ENCODE measurements at places on chromosomes 16 and 17. TPM values are rescaled to one million over a fixed set of nuclear protein-coding genes. Genes with fewer than 3 reads are reported as not detected.

DNA sequence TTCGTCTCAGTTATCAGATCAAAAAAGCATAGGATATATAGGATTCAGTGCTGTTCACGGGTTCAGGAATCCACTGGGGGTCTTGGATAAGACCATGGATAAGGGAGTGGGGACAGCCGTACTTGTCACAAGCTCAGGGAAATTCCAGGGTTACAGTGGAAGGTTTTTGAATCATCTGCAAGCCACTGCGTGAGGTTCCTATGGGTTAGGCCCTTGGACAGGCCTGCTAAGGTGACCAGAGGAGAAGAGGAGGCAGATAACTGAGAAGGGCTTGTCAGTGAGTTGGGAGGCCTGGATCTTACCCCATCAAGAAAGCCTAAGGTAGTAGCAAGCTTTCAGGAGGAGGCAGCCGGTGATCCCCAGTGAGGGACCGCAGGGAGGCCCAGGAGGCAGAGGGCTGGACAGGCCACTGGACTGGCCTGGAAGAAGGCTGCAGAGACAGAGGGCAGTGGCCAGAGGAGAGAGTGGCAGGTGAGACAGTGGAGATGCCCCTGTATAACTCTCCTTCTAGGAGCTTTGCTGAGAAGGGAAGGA is 27.3 kb downstream of the NGFR start:
- DNase-seq: no peak

The RAMP2 gene
- total RNA-seq: 32.3 TPM

The JPH3 gene
- not detected for total RNA-seq

DNA sequence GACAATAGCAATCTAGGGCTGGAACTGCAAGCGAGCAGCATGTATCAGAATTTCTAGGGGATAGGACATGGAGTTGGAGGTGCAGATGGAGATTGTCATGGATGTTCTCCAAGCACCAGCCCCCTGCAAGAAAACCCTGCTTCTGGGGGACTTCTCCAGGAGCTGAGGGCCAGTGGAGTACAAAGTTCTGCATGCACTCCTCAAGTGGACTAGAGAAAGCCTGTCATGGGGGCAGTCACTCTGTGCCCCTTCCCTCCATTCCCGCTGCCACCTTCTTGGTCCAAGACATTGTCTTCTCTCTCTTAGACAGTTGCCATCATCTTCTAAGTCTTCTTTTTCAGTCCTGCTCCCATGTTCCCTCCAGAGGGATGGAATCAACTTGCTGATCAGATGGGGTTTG is 87.9 kb downstream of the AIPL1 start:
- no peak for DNase-seq

The RSAD1 gene
- total RNA-seq: 35.3 TPM

DNA sequence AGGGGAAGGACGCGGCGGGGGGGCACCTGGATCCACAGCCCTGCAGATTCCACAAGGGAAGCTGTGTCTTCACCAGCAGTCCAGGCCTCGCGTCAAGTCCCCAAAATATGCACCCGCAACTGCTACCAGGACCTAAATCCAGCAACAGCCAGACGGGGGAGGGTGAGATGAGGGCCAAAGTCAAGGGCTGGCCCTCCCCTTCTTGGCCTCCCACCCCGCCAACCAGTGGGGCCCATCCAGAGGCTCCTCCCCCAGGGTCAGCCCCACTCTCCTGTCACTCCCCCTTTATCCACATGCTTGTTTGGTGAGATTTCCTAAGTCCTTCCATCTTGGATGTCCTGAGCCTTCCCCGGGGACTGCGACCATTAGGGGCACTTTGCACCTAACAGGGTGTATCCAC is 138.7 kb downstream of the ENGASE start:
- no peak for DNase-seq

GRCh38 chr16:49464877-49465504 is 91.4 kb downstream of the C16orf78 start:
- no peak for DNase-seq

DNA sequence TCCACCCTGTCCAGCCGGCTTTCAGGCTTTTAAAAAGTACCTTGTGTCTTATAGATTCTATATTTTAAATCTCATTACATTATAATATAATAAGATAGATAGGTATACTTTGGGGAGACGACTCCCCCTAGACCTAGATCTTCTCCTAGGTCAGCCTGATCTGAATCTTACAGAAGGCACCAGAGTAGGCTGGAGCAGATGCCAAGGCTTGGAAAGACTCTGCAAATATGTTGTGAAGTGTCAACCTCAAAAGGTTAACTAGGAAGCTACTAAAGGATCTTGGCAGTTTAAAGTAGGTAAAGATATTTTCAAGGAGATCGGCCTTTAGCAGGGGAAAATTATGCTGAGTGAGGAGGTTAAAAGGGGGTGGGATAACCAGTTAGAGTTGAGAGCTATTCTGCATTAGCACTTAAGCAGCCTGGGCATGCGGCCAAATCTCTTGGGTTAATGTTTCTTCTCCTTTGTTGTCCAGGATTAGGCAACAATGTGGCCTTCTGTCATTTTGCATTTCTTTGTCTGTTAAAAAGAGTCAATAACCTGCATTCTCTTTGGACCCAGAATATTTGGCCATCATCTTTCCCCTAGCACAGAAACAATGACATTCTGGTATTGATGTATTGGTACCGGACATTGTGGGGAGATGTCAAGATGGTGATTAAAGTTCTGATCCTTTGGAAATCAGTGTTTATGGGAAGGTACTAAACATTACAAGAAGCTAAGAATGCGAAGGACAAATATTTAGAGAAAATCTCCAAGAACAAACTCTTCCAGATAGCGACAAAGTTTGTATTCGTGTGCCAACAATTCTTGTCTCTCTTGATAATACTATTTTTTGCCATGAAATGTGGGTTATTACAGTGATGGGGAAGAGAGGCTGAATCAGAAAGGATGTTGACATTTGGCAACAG is 51.2 kb upstream of the DHX40 start:
- no peak for DNase-seq

- DNase-seq: no peak
These were observed 3.3 kb downstream of the POLR3E start for GRCh38 chr16:22300427-22301071.

The SOCS3 gene
- total RNA-seq: 313 TPM

DNA sequence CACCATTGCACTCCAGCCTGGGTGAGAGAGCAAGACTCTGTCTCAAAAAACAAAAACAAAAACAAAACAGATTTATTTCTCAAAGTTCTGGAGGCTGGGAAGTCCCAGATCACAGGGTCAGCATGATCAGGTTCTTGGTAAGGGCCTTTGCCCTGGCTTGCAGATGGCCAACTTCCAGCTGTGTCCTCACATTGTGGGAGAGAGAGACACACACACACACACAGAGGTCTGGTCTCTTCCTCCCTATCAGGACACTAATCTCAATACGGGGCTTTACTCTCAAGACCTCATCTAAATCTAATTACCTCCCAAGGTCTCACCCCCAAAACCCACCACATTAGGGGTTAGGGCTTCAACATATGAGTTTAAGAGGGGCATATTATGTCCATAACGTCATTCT is 26.4 kb upstream of the TAOK1 start:
- no peak for DNase-seq

- DNase-seq: no peak
These were observed 166.2 kb downstream of the SEC14L1 start for GRCh38 chr17:77306790-77307478.

GRCh38 chr16:49455991-49456745 is 82.6 kb downstream of the C16orf78 start:
- DNase-seq: no peak

GRCh38 chr16:21703589-21704174 is 39.9 kb downstream of the OTOA start:
- no peak for DNase-seq

The CASKIN1 gene
- not detected for total RNA-seq

- DNase-seq: no peak
These were observed 21.0 kb upstream of the ENDOV start for GRCh38 chr17:80393961-80394360.

DNA sequence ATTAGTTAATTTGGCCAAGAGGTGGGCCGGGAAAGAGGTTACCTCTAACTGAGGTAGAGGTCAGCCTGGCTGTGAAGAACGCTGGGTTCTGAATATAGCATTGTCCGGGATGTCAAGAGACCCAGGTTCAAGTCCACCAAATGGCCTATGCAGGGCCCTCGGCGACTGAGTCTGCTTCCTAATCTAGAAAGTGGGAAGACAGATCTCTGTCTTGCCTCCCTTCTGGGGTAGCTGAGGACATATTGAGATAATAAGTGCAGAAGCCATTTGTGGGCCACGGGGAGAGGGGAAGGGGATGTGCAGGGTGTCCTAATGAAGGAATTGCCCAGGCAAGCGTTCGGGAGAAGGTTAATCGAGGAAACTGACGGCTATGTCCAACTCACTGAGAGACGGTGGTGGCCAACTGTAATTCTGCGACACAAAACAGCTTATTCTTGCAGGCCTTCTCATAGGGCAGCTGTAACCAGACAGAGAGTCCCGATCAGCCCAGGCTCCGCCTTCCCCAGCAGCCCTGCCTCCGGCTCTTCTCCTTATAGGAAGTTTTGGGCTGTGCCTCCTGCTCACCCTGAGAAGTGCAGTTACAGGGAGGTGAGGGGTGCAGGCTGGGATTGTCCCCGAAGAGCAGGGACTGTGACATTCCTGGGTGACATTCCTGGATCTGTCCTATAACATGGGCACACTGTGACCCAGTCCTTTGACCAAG is 15.9 kb downstream of the HASPIN start:
- no peak for DNase-seq

GRCh38 chr17:7354262-7354843 is 603 bp upstream of the TMEM95 start:
- no peak for DNase-seq

GRCh38 chr17:82687375-82687861 is 11.1 kb downstream of the RAB40B start:
- DNase-seq: no peak

GRCh38 chr17:67602974-67603373 is 114.8 kb upstream of the NOL11 start:
- DNase-seq: no peak
